ENCODE measurements at places on chromosomes 6 and 20. TPM values are rescaled to one million over a fixed set of nuclear protein-coding genes. Genes with fewer than 3 reads are reported as not detected.

- no peak overlapping the region for H3K4me3 ChIP-seq
- H3K27me3 ChIP-seq, result no peaks in the 10 kb centered on the region
- DNase-seq, result no peak
- no peaks in the 10 kb centered on the region for H3K36me3 ChIP-seq
- H3K27ac ChIP-seq, result no peak overlapping the region
These were observed 396.9 kb upstream of the ADGRB3 start for GRCh38 chr6:68238097-68238601.

- H3K27me3 ChIP-seq, result no peaks in the 10 kb centered on the region
- no peak overlapping the region for H3K4me3 ChIP-seq
- peak; percentile 8 for DNase-seq
- no peak overlapping the region for H3K27ac ChIP-seq
- H3K4me1 ChIP-seq, result no peaks in the 10 kb centered on the region
These were observed 38.5 kb upstream of the AHI1 start for GRCh38 chr6:135535989-135536414.

GRCh38 chr6:168272415-168273325 lies 46.9 kb downstream of the DACT2 start:
- no peak overlapping the region for H3K4me3 ChIP-seq
- H3K27ac ChIP-seq, result no peak overlapping the region
- no peak for DNase-seq
- H3K27me3 ChIP-seq, result peaks cover 35% of the 10 kb centered on the region
- peaks cover 19% of the 10 kb centered on the region for H3K4me1 ChIP-seq

GRCh38 chr6:105781248-105781647 lies 304.9 kb upstream of the PRDM1 start:
- peaks cover 51% of the 10 kb centered on the region for H3K4me1 ChIP-seq
- H3K27ac ChIP-seq, result peak overlapping the region; percentile 73
- no peaks in the 10 kb centered on the region for H3K27me3 ChIP-seq
- DNase-seq, result peak; percentile 55
- H3K36me3 ChIP-seq, result peaks cover 4% of the 10 kb centered on the region

- H3K27ac ChIP-seq, result no peak overlapping the region
- H3K4me1 ChIP-seq, result no peaks in the 10 kb centered on the region
- no peaks in the 10 kb centered on the region for H3K36me3 ChIP-seq
- H3K27me3 ChIP-seq, result peaks cover 36% of the 10 kb centered on the region
- no peak for DNase-seq
These were observed 86.5 kb downstream of the METTL24 start for GRCh38 chr6:110271732-110272022.

DNA sequence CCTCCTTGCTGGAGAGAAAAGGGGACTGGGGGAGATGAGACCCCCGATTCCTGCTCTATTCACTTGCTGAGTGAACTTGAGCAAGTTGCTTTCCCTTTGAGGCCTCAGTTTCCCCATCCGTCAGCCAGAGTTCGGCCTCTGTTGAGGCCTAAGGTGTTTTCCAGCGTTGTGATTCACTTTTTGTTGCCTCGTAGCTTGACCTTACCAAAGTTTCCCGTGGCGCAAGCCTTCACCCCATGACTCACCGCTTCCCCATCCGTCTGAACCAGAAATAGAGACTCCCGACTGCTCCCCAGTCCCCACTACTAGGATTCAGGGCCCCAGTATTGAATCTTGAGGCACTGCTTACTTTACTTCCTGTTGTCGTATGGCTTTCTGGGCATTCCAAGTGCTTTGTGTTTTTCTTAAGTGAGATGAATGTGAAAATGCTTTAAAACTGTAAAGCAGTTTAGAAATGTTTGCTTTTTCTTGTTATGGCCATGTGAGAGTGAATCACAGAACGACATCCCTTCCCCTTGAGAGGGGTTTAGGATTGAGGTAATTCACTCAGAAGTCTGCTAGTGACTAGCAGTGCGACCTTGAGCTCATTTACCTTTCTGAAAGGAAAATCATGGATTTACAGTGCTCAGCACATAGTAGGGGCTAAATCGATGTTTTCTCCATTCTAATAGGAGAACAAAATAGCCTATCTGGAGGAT lies 1.2 kb downstream of the CHMP4B start:
- H3K4me1 ChIP-seq, result peaks cover 50% of the 10 kb centered on the region
- peaks cover 38% of the 10 kb centered on the region for H3K36me3 ChIP-seq
- DNase-seq, result peak; percentile 70
- H3K27ac ChIP-seq, result peak overlapping the region; percentile 97

The ZHX3 gene
- total RNA-seq, result 24.1 TPM

The SLC35D3 gene
- not detected for total RNA-seq

The SYCP2 gene
- 56.0 TPM for total RNA-seq

The CYP21A2 gene
- 0.76 TPM for total RNA-seq

The SNRPB2 gene
- 23.1 TPM for total RNA-seq
